ENCODE measurements at places on chromosomes 12 and 14.

- DNase-seq: no peak
Measured at GRCh38 chr14:51398898-51399297, 158.9 kb downstream of the TMX1 start.

DNA sequence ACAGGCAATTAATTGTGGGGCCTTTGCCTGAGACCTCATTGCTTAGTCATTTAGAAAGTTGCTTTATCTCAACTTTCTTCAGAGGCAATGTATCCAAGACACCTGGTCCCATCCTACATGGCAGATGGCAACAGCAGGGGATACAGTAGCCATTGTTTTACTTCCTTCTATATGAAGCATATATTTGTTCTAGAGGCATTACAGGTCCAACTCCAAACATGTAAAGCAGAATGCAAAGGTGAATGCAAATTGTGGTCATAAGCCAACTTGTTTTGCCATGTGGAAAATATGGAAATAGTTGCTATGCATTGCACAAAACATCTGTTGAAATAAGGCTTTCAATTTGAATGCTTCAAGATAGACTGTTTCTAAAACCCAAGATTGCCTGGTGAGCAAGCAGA lies 109.8 kb upstream of the BCAT1 start:
- no peak for DNase-seq

GRCh38 chr14:53952533-53952932 lies 4.1 kb downstream of the BMP4 start:
- no peak for DNase-seq

GRCh38 chr12:65334521-65334920 lies 56.0 kb downstream of the MSRB3 start:
- no peak for DNase-seq

- DNase-seq: no peak
Measured at GRCh38 chr14:57612946-57613345, 119.3 kb upstream of the CCDC198 start.

GRCh38 chr12:131348231-131348630 lies 362.7 kb upstream of the SFSWAP start:
- DNase-seq: no peak

GRCh38 chr14:75156901-75157300 lies 19.5 kb downstream of the TMED10 start:
- DNase-seq: peak; percentile 74

DNA sequence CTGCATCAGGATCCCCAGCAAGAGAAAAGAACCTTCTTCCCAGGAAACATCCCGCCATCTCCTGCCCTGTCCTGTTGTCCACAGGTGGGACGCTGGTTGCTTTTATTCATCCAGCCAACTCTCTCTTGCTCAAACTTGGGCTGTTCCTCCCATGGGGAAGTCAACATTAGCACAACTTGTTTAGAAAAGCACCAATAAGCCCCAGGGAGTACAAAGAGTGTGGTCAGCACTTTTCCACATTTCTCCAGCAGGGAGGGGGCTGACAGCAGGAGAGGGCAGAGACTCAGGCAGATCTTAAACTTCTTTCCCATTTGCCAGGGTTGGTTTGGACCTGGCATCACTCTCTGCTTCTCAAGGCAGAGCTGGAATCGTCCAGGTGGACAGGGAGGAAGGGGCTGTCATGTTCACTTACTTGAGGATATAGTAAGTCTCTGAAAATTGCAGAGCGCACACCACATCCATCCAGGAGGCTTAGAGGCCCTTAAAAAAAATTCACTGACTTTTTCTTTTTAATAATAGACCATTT lies 74.9 kb downstream of the RBM19 start:
- DNase-seq: no peak
